Fibroblast of the aortic adventitia (primary cell): ENCODE measurements at places on chromosomes 4 and X. TPM values are rescaled to one million over a fixed set of nuclear protein-coding genes. Genes with fewer than 3 reads are reported as not detected.

Gene HSFX4
- total RNA-seq: not detected in 2 replicates

Gene SEPSECS
- 5.3 and 8.8 TPM in 2 replicates for total RNA-seq

Gene BEX1
- 0.36 TPM in 1 of 2 replicates, not detected in the other for total RNA-seq

Gene PPARGC1A
- total RNA-seq: 0.81 and 15.9 TPM in 2 replicates

Gene NPY2R
- 0.27 TPM in 1 of 2 replicates, not detected in the other for total RNA-seq

Gene EDA
- 0.09 and 1.4 TPM in 2 replicates for total RNA-seq

Gene ALB
- not detected in 2 replicates for total RNA-seq

Gene ARHGAP24
- total RNA-seq: 67.6 and 104 TPM in 2 replicates

Gene MAGEB17
- total RNA-seq: not detected in 2 replicates

Gene MXRA5
- total RNA-seq: 4.7 and 8.5 TPM in 2 replicates

Gene UCHL1
- total RNA-seq: 765 and 2,143 TPM in 2 replicates

Gene TEC
- 0.72 and 3.5 TPM in 2 replicates for total RNA-seq

Gene RASL11B
- 0.63 TPM in 1 of 2 replicates, not detected in the other for total RNA-seq

Gene ARHGAP36
- not detected in 2 replicates for total RNA-seq

Gene FRMPD4
- total RNA-seq: 0.41 and 5.0 TPM in 2 replicates

Gene NAP1L2
- total RNA-seq: 0.18 and 0.49 TPM in 2 replicates

Gene CT45A2
- total RNA-seq: not detected in 2 replicates

Gene SLC49A3
- total RNA-seq: 5.6 and 11.6 TPM in 2 replicates

Gene DSPP
- not detected in 2 replicates for total RNA-seq

Gene PDLIM3
- total RNA-seq: 3.0 and 10.1 TPM in 2 replicates

Gene NAA11
- not detected in 2 replicates for total RNA-seq

Gene ANOS1
- 4.9 and 7.5 TPM in 2 replicates for total RNA-seq

Gene CC2D2A
- total RNA-seq: 41.0 and 52.9 TPM in 2 replicates

Gene MAPK10
- 48.2 and 69.6 TPM in 2 replicates for total RNA-seq

Gene IQCM
- 0.16 and 0.27 TPM in 2 replicates for total RNA-seq

Gene SLC34A2
- not detected in 2 replicates for total RNA-seq

Gene HERC3
- 18.3 and 47.2 TPM in 2 replicates for total RNA-seq

Gene HPSE
- total RNA-seq: 0.27 and 2.7 TPM in 2 replicates

Gene NPFFR2
- not detected in 2 replicates for total RNA-seq
